ENCODE measurements at places on chromosomes 6 and 20. TPM values are rescaled to one million over a fixed set of nuclear protein-coding genes. Genes with fewer than 3 reads are reported as not detected.

DNA sequence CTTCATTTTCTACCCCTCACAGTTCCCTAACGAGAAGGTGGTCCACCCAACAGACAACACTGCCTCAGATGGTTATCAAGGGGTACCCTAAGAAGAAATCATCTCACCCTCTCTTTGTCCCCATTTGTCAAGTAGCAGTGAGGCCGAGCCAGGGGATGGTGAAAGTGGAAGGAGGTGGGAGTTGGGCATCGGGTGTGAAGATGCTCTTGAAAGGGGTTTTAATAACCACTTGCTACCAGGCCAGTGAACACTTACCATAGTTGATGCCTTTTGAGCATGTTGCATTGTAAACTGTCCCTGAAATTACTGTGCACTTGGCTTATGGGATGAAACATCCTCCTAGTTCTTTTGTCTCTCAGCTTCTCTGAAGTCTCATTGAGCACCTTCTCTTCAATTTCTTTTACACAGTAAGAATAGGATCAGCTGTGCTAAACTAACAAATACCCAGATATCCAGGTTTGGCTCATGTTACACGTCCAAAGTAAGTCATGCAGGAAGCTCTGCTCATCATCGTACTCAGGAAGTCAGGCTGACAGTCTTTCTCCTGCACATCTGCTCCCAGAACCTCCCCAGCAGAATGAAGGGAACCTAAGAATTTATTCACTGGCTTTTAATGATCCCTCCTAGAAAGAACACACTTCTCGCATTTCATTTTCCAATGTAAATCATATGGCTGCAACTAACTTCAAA is 13.3 kb downstream of the HLA-DPB1 start:
- DNase-seq: peak; percentile 43

Gene VSTM2L
- total RNA-seq: 0.09 TPM

DNA sequence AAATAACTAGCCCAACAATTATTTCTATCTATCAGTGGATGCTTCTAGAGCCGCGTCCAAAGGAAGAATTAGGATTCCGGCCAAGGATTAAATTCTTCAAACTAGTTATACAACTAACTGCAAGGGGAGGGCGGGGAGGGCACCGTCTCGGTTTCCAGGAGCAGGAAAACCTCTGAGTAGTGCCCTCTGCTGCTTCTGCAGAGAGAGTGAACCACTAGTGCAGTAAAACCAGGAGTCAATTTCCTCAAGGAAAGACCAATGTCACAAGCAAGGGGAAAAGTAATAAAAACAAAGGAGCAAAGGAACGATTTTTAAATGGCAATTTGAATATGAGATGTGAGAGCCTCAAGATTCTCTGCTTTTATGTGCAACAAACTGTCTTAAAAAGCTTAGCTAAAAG is 16.5 kb upstream of the UBE2J1 start:
- no peak for DNase-seq

DNA sequence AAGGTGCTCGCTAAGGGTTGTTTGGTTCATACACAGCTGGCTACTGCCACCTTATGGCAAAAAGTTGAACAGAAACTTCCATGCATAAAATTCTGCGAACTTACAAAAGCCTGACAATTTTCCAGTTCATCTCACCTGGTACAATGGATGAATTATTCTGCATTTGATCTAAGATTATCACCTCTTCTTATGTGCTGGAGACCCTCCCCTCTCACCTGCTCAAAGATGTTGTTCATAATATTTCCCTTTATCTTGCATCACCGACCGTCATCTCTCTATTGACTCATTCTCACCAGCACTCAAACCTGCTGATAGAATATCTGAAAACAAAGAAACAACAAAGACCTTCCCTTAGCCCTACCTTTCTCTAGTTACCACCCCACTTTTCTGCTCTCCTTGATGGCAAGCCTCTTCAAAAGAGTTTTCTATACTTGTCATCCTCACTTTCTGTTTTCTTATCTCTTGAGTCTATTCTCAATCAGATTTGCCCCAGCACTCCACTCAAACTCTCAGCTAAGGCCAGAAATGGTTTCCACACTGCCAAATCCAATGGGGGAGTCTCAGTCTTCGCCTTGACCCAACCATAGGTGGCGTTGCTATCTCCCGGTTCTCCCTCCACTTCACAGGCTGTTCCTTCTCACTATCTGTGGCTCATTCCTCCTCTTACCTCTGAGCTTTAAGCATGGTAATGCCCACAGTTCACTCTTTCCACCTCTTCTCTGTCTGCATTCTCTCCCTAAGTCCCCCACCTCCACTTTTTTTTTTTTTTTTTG is 25.8 kb downstream of the SNRNP48 start:
- DNase-seq: peak; percentile 82

DNA sequence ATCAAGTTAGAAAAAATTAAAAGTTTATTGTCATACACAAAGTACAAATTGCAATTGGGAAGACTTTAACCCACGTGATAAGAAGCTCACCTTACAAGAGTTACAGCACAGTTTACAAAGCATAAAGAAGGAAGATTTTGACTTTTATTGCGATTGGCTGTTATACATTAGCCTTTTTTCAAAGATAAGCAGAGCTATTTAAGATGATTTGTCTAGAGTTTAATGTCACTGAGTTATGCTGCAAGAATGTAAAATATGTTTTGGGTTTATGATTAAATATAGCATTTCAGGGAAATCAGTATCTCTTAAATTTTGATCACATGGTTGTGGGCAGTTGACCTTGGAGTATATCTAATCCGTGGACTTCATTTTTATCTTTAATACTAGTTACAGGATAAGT is 664.2 kb upstream of the PTCHD4 start:
- DNase-seq: no peak

Gene HLA-A
- total RNA-seq: 1,449 TPM

DNA sequence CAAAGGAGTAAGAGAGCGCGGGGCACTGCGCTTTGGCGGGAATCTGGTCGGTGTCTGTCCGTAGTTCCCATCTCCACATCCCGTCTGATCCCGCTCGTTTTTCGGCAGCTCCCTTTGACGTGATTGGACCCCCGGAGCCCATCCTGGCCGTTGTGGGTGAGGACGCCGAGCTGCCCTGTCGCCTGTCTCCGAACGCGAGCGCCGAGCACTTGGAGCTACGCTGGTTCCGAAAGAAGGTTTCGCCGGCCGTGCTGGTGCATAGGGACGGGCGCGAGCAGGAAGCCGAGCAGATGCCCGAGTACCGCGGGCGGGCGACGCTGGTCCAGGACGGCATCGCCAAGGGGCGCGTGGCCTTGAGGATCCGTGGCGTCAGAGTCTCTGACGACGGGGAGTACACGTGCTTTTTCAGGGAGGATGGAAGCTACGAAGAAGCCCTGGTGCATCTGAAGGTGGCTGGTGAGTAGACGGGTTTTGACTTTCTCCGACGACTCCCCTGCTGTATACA is 1.4 kb downstream of the BTN1A1 start:
- peak; percentile 80 for DNase-seq

DNA sequence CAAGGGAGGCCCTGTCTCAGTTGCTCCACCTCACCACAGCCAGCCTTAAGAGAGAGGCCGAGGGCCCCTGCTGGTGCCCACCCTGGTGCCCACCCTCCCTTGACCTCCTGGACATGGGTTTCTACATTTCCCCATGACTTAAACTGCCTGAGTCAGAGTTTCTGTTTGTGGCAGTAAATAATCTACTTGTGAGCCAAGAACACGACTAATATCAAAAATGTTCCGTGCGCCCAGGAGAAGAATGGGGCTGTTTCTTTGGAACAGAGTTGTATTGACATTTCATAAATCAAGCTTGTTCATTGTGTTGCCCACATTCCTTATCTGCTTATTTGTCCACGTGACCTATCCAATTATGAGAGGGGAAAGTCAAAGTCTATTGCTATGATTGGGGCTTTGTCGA is 143.5 kb downstream of the ANKRD60 start:
- DNase-seq: no peak

Gene RGS17
- not detected for total RNA-seq

DNA sequence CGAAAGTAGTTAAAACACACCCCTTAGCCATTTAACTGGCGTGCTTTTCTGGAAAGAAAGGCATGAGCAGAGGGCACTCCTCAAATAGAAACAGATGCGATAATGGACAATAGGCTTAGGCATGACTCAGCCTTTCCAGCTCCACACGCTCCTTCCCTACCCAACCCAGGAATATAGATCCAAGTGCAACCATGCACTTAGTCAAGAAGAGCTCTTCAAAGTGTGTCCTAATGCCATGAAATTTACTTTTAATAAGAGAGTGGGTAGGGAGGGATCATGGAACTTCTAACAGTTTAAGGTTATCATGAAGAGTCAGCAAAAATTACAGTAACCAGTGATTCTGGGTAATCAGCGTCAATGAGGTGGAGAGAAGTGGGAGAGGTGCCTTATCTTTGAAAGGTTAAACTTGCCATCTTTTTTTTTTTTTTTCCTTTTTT is 2.4 kb upstream of the EFHC1 start:
- no peak for DNase-seq

DNA sequence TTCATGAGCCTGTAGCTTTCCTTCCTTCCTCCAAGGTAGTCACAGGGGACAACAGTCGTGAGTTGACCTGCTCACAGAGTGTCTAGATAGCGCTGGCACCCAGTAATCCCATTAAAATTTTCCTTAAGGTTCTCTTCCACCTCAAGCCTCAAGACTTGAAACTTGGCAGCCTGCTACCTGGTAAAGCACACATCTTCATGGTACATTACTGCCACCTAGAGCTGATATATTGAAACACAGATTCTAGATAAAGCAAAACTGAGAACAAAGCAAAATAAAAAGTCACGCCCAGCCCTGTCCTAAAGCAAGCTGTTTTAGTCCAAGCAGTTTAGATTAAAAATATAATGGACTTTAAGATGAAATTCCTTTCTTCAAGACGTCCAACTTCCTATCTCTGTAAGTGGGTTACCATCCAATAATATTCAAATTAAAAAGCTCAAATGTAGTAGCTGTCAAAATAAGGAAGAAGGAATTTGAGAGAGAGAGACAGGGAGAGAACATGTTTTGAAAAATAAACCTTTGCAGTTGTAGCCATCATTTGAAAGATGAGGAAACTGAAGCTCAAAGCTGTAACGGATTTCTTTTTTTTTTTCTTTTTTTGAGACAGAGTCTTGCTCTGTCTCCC is 50.7 kb upstream of the CD83 start:
- peak; percentile 72 for DNase-seq

All from activated CD4-positive, alpha-beta T cell treated with anti-CD3 and anti-CD28 coated beads, Interleukin-2, amount 10 ng/mL, durations not matched to agents 24 days and 14 days (primary cell).